ENCODE measurements at places on chromosomes 11 and 22.
A peak's percentile ranks its signal among the peaks of the same experiment; 100 is the strongest.

- DNase-seq: peak; percentile 49
Measured at GRCh38 chr22:46262449-46263215, 511 bp downstream of the PKDREJ start.

- DNase-seq: no peak
Measured at GRCh38 chr11:82092904-82093303, 640.8 kb downstream of the FAM181B start.

- peak; percentile 18 for DNase-seq
Measured at GRCh38 chr11:46200537-46201281, 76.8 kb upstream of the CREB3L1 start.

DNA sequence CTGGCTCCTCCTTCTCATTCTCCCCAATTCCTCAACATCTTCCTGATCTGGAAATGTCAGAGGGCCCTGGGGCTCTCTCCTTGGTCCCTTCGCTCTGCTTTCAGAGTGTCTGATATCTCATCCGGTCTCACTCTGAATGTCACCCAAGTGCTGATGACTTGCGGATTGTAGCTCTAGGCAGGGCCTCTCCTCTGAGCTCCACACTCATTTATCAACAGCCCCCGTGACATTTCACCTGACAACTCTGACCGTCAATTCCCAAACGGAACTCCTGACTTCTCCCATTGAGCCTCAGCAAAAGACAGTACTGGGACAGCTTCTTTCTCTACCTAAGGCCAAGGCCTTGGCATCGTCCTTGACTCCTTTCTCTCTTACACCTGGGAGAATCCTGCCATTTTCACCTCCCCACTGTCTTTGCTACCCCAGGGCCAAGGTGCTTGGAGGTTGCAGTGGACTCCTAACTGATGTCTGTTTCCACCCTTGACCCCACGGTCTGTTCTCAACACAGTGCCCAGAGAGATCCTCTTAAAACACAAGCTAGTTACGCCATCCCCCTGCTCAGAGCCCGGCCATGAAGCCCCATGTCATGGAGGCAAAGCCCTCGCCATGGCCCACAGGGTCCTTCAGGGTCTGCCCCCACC, 57.5 kb upstream of the THY1 start:
- DNase-seq: no peak

DNA sequence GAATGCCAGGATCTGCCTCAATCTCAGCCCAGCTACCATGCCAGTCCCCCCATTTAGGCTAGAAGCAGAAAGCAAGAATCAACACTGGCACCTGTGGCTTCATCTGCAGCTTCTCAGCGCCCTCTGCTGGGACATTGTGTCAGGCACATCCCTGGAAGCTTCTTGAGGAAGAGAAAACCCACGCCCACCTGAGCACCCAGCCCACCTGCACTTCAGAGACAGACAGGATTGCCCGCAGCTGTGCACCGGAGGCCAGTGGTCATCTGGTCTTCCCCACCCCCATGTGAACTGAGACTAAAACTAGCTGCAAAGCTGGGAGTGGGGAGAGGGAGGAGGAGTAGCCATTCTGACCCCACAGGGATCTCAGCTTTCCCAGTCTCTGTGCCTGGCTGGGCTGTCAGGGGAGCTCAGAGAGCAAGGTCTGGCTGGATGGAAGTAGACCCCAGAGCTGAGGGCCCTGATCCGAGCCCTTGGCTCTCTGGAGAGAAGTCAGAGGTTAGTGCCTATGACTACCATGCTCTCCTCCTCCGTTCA, 66.8 kb downstream of the FEZ1 start:
- DNase-seq: peak; percentile 28

DNA sequence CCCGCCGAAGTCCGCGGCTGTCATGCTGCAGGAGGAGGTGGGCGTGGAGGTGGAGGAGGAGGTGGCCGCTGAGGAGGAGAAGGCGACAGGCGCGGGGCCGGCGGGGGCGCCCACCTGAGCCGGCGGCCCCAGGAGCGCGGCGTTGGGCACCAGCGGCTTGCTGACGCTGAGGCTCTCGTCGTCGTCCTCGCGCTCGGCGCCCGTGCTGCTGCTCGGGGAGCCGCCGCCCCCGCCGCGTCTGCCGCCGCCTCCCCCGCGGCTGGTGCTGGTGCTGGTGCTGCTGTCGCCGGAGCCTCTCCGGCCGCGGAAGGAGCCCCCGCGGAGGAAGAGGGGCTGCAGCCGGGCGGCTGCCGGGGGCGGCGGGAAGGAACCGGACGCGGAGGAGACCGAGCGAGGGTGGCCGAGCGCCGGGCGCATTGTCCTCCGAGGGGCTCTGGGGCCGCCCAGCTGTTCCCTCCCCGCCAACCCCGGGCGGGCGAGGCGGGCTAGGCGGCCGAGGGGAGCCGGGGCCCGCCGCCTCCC, 388 bp downstream of the TMEM121B start:
- no peak for DNase-seq

DNA sequence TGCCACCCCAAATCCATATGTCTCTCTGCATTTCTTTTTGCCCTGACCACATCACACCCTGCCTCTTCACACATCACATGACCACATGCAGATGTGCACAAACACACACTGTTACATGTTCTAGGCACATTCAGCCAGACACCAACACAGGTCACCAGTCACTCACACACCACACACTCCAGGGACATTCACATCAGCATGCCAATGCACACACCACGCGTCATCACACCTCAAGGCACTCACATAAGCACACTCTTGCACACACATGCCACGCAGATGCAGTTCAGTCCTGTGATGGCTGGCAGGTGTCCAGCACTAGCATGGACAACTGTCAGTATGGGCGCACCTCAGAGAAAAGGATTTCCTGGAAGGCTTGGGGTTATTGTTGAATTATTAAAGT, 77.0 kb upstream of the MYOD1 start:
- DNase-seq: no peak

All from amniotic epithelial cell (primary cell).